NCI-H2171 (cell line): ENCODE measurements at places on chromosomes 5 and 9.
A peak's percentile ranks its signal among the peaks of the same experiment; 100 is the strongest.

DNA sequence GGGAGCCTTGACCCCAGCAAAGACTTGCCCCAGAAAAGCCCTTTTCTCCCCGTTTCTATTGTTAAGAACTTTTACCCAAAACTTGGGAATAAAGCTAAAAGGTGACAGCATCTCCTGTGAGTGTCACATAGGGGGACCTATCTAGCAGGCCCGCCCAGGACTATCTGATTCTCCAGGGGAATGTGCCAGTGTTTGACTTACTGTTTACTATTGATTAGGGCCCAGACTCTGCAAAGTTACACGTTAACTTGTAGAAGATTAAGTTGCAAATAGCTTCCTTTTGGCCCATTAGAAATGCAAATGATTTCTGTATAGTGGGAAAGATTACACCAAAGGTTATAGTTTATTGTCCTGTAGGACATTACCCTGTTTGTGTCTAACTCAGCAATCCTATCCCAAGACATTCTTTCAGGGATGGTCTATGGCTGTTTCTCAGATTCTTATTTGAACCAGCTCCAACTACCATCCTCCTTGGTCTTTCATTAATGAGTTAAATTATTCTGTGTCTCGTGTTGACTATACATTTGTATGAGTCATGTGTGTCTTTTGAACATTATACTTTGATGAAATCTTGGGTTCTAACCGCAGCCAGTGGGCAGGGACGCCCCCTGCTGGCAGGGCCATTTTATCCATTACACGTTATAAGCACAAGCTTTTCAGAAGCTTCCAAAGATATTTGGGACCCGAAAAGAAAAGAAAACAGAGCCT is 60.7 kb downstream of the HRH2 start:
- no peak for DNase-seq

DNA sequence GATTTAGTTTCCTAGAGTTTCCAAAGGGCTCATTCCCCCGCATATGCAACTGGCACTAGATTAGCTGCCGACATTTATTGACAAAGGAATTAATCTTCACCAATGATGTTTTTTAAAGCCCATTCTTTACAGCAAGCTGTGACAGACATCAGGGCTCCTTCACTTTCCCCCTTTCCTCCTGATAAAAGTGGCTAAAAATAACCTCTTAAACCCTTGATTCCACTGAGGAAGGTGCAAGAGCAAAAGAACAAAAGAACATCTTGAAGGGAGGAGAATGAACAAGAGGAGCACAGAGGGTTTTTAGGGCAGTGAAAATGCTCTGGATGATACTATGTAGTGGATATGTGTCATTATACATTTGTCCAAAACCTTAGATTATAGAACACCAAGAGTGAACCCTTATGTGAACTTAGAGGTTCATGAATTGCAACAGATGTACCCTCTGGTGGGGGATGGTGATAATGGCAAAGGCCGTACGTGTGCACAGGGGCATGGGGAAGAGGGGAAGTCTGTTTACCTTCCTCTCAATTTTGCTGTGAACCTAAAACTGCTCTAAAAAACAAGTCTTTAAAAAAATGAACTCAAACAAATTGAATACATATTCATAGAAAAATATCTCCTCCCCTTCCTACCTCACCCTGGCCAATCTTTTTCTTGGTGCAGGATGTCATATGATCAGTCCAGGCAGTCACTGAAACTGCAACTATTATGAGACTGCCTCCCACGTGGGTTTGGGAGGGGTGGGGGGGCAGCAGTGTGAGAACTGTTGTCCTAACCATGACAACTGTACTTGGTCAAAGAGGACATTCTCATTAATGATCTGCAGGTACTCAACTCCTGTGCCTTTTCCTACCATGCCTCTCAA is 83.0 kb downstream of the MARCHF3 start:
- no peak for DNase-seq

DNA sequence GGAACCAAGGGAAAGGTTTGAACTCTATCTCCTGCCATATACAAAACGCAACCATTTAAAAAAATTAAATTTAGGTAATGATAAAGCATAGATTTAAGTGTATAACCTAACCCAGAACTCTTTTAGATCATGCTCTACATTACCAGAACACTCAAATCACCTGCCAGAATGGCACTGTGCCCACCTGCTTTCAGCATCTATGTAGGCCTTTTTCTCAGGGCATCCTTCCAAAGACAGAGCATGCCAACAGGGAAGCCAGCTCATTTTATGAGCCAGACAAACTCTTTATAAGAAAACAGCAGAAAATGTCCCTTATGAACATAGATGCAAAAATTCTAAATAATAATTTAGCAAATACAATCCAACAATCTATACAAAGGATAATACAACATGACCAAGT is 47.9 kb upstream of the SMAD5 start:
- no peak for DNase-seq

GRCh38 chr9:72779614-72780013 is 173.2 kb downstream of the ALDH1A1 start:
- no peak for DNase-seq

GRCh38 chr9:80954521-80954920 is 734.8 kb downstream of the TLE1 start:
- DNase-seq, result no peak

DNA sequence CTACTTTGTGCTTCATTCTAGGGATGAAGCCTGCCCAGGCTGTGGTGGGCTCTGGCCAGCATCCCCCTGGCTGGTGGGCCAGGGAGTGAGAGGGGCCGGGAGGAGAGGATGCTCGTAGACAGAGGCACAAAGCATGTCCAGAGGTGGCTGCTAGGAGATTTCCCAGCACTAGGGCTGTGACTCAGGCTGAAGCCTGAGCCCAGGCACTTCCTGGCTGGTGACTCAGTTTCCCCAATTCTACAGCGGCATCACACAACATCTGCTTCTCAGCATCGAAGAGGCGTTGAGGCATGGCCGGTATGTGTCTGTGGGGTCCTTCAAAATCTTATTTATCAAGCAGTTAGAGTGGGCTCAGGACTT is 55.6 kb downstream of the DUSP1 start:
- no peak for DNase-seq

- DNase-seq, result peak; percentile 30
These were observed 49.9 kb downstream of the SHB start for GRCh38 chr9:38018958-38019602.

DNA sequence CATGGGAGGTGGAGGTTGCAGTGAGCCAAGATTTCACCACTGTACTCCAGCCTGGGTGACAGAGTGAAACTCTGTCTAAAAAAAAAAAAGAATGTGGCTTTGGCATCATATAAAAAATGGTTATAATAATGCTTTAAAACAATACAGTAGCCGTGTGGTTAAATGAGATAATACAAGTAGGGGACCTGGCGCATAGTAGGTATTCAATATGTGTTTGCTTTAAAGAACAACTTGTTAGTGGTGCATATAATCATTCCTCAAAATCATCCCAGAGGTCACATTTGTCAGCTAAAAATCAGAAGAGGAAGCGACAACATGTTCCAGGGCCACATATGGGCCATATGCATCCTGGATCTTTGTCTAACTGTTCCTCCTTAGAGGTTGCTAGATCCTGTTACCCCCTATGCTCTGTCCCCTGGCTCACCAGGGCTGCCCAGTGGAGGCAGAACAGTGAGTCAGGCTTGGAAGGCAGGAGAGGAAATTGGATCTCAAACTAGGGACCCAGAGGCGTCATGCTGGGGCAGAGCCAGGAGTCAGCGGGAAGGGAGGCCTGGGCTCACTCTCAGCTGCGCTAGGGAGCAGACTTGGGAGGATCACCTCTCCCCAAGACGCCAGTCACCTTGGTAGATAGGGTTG is 27.7 kb downstream of the LHX6 start:
- DNase-seq, result no peak

- no peak for DNase-seq
These were observed 41.9 kb downstream of the NPR3 start for GRCh38 chr5:32753051-32753450.

DNA sequence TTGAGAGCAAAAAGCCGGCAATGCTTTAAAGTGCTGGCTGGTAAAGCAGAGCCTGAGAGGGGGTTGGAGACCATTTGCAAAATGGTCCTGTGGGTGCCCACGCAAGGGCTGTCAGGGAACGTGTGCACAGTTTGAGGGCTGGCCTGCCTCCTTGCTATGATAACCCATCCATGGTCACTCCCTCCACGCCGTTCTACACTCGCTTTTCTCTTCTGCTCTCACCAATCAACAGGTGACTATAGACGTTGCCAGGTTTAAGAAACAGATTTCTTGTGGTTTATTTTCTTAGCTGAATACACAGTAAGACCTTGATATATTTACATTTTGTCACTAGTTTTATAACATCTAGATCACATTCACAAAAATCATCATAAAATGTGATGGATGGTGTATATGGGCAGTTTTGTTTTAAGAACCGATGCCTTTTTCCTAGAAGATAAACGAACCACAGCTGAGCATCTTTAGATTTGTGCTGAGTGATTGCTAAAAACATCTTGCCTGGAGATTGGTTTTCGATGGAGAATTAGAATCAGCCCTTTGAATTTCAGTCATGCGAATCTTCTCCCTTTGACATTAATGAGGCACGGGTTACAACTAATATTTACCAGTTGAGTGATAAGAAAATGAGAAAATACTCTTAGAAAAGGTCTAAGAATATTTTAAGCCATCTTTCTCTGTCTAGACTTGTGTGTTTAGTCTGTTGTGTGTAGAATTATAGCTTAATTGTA is 13.9 kb downstream of the MAP1B start:
- no peak for DNase-seq

GRCh38 chr5:168121138-168121494 is 170.3 kb upstream of the WWC1 start:
- no peak for DNase-seq

- no peak for DNase-seq
These were observed 27.4 kb downstream of the SRD5A1 start for GRCh38 chr5:6660688-6661087.

DNA sequence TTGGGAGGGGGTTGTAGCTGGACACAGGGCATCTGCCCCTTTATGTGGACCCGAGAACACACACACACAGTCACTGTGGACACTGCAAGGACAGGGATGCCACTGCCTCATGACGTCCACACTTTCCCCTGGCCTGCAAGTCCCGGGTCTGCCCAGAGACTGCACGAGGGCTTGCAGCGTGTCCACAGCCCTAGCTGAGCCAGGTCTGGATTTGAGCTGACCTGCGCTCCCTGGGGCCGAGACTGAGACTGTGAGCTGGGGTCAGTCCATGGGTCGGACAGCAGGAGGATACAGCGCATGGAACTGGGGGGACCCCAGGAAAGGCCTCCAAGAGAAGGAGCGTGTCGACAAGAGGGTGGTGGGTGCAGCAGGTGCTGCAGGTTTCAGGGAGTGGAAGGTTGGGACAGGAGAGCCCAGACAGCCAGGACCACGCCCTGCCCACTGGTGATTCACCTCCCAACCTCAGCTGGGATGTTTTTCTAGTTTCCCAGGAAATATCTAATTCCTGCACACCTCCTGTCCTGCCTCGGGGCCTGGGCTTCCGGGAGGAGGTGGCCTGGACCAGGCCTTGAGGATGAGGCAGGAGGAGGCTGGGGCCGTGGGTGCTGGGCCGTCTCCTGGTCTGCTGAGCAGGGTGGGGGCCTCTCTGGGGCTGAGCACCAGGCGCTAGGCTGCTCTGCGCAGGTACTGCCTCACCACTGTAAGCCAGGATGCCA is 806 bp upstream of the RNF224 start:
- DNase-seq, result no peak

GRCh38 chr9:90926936-90927335 is 125.3 kb downstream of the SYK start:
- DNase-seq, result no peak

GRCh38 chr5:167573370-167574127 is 717.9 kb upstream of the WWC1 start:
- peak; percentile 46 for DNase-seq

GRCh38 chr5:153629027-153629895 is 138.8 kb downstream of the GRIA1 start:
- no peak for DNase-seq

- DNase-seq, result no peak
These were observed 255.2 kb downstream of the ARHGAP26 start for GRCh38 chr5:143025376-143025775.

- DNase-seq, result peak; percentile 59
These were observed at the start of gene KCNN2 for GRCh38 chr5:114361724-114362196. Gene KCNN2 (plus strand): TSS chr5:114362070. CDS start chr5:114362140, 70 bp downstream.

- DNase-seq, result no peak
These were observed 69.5 kb downstream of the PRR16 start for GRCh38 chr5:120533581-120533980.

GRCh38 chr5:1779782-1780613 is 19.6 kb downstream of the MRPL36 start:
- no peak for DNase-seq

DNA sequence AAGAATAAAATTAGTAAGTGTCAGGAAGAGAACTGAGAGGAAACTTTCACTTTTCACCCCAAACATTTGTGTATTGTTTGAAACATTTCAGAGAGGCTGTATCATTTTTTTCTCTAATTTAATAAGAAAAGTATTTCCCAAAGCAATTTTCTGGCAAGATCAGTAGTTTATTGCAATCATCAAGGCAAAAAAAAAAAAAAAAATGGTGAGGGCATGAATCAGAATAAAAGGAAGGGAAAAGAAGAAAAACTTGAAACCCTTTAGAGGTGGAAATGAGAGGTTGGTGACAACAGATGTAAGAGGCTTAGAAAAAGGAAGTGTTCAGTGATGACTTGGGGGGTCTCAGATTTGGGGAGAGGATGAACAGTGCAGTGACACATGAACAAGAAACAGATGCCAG is 13.3 kb downstream of the SHC3 start:
- no peak for DNase-seq

- no peak for DNase-seq
These were observed 55.1 kb upstream of the TEX48 start for GRCh38 chr9:114737118-114737517.

DNA sequence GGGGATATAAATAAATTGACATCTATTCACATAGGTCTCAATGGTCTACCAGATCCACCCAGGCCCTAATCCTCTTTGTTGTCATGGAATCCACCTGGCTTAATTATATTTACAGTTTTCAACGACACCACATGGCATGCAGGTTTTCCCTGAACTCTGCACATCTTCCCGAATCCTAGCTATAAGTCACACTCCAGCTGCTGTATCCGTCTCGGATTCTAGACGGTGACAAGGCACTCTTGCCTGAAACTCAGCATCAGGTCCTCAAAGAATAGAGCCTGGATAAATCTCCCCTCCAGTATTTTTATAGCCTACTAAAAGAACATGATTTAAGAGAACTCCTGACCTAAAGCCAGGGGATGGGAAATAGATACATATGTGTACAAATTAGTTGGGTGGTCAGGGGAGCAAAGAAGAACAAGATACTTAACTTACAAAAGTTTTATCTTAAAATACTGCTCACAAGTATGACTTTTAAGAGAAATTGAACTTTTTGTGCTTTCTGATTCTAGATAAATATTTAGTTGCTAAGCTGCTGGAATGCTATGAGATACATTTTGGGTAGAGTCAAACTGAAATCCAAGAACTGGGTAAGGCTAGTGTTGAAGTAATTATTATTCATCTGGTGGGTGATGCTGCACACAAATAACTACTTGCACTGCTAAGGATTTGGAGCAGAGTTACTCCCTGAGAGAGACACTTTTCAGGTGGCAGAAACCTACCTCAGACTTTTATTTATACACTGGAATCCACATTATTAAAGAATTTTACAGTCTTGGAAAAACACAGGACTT is 187.3 kb downstream of the EFNA5 start:
- DNase-seq, result no peak
